Heart left ventricle (tissue), 16 donors: ENCODE measurements at places on chromosomes 11 and 22. TPM values are rescaled to one million over a fixed set of nuclear protein-coding genes. Genes with fewer than 3 reads are reported as not detected.

The VSIG2 gene
- total RNA-seq: 1.4 TPM

The UCP3 gene
- total RNA-seq: 3.2 TPM

The TEX54 gene
- not detected for total RNA-seq

The SCO2 gene
- total RNA-seq: not detected

The KDM4E gene
- total RNA-seq: not detected

The MMP12 gene
- not detected for total RNA-seq

The USP35 gene
- 5.3 TPM for total RNA-seq

The MFNG gene
- 25.6 TPM for total RNA-seq

DNA sequence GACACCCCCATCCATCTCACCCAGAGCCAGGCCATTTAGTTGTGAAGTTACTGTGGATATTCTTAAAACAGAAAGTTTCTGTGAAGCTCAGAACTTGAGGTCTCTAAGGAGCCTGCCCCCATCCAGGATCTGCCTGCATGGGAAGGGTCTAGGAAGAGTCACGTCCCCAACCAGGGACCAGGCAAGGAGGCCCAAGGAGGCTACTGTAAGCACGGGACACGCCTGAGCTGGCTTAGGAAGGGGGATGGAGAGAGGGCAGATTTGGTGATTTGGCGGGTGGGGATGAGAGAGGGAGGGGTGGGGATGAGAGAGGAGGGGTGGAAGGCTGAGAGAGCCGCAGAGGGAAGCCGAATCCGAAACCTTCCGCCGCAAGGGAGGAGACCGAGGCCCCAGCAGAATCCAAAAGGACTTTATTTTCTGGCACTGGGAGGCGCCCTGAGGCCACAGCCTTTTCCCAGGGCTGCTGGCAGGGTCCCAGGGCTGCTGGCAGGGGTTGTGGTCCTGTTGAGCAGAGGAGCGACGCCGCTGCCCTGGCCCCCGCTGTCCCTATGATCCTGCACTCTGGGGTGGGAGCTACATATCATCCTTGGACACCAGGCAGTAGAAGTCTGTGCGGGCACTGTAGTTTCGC is 9.4 kb downstream of the SIGIRR start:
- DNase-seq: peak; percentile 69

- peak; percentile 18 for DNase-seq
Measured at GRCh38 chr11:1223346-1224110, 662 bp downstream of the MUC5B start.

GRCh38 chr11:114984611-114985163 is 306.4 kb downstream of the NXPE2 start:
- no peak for DNase-seq

DNA sequence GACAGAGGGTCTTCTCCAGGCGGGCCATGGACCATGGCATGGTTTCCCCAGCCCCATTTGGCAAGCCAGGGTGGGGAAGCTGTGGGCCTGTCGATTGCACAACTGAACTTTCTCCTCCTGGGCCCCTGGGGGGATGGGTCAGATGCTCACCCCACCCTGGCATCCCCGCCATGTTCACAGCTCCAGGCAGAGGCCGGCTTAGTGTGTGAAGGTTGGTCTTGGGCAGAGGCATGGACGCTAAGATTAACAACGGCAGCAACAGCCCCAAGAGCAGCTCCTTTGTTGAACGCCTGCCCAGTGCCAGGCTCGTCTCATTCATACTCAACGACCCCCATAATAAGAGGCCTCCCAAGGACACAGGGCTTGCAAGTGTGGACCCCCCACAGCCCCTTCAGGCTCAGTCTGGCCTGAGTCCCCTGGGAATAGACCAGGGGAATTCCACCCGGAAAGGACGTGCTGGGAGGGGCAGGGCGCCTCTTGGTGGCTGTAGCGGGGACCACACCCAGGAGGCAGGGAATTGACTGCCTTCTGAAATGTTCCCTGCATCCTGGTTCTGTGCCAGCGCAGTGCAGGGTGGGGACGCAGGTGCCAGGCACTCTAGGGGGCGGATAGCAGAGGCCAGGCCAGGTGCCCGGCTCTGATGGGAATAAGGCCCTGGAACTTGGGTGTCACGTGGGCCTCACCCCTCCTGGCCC is 8.3 kb downstream of the TSPO start:
- DNase-seq: no peak

DNA sequence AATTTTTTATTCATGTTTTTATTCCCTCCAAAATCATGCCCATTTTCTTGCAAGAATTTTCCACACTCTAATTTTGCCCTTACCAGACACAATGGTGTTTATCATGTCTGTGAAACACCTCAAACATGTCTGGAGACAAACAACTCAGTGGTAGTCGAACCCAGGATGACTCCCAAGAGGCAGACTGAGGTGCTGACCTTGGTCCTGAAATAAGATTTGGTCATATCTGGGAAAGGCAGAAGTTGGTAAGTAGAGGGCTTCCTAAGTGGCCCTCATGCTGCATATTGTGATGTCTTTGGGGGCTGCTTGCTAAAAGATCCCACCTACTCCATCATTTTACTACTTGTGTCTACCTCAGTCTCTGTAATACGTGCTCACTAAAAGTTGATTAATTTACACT is 369.4 kb upstream of the ISX start:
- no peak for DNase-seq

DNA sequence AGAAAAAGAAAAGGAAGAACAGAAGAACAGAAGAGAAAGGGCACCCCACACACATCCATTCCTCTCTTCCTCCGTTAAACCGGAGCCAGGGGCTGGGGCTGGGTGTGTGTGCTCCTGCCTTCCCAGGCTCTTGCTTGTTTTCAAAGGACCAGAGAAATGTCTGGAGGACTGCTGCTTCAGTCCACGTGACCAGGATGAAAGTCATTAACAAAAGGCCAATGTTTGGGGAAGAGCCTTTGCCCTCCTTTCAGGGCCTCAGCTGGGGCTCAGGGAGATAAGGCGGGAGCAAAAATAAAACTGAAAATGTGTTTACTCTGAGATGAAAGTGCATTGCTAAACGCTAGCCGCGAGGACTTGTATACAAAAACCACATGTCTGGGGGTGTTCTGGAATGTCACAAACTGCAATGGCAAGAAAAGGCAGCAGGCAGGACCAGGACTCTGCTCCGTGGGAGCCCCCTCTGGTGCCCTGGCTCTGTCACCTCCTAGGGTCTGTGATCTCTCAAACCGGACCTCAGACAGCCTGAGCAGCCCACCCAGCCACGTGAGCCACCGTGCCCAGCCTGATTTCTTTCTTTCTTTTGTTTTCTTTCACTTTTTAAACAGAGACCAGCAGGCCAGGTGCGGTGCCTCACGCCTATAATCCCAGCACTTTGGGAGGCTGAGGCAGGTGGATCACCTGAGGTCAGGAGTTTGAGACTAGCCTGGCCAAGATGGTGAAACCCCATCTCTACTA is 31.6 kb upstream of the MYH9 start:
- DNase-seq: no peak

DNA sequence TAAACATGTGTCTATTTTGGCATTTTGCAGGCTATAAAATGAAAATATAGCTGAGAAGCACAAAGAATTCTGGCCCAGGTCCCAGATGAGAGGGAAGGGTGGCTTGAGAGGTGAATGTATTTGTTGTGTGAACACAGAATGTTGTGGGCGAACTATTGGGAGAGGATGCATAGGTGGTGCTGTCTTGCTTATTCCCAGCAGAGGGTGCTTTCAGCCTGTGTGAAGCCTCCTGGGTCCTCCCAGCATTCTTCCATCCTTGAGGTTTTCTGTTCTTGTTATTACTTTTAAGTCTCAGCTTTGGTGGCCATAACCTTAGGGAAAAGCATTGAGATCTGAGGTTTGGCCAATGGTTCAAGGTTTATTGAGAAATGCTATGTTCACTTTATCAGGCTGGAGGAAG is 108.7 kb upstream of the SNX19 start:
- no peak for DNase-seq

- no peak for DNase-seq
Measured at GRCh38 chr11:14861680-14862079, 30.4 kb downstream of the CYP2R1 start.

- no peak for DNase-seq
Measured at GRCh38 chr11:68704887-68705286, 20.5 kb downstream of the GAL start.

- DNase-seq: no peak
Measured at GRCh38 chr11:64278576-64279190, 5.8 kb downstream of the BAD start.

GRCh38 chr11:120746836-120747609 is 235.5 kb downstream of the GRIK4 start:
- DNase-seq: no peak

GRCh38 chr11:100741866-100742625 is 55.0 kb downstream of the ARHGAP42 start:
- DNase-seq: no peak

GRCh38 chr11:38060136-38060535 is 1462.1 kb upstream of the RAG2 start:
- no peak for DNase-seq

- no peak for DNase-seq
Measured at GRCh38 chr11:66728693-66729385, at the start of gene SPTBN2. SPTBN2 (minus strand) TSS chr11:66729216; CDS start chr11:66721240, 7,976 bp downstream.

DNA sequence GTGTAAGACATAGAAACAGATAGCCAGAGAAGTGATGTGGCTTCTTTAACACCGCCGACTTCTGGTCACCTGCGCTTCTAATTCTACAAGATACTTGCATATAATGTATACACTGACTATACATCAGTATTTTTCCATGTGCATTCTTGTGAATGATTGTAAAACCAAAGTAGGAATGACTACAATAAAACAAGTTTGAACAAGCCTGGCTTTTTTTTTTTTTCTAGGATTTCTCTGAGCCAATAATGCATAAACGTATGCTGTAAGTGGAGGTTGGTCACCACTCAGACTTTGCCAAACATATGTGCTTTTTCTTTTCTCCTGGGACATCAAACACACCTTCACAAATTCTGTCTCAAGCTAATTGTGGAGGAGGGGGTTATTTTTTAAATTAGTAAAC is 237.8 kb upstream of the KIRREL3 start:
- DNase-seq: no peak
